Activated T-cell treated with anti-CD3 and anti-CD28 coated beads, Interleukin-2, amount 50 U/mL, for 72 hours (primary cell): ENCODE measurements at places on chromosomes 7 and 10. TPM values are rescaled to one million over a fixed set of nuclear protein-coding genes. Genes with fewer than 3 reads are reported as not detected.

Gene CTTNBP2
- not detected for total RNA-seq

Gene AKR1C3
- 0.44 TPM for total RNA-seq

Gene XRCC2
- 16.6 TPM for total RNA-seq

Gene CEP55
- 55.8 TPM for total RNA-seq

Gene POT1
- 39.5 TPM for total RNA-seq

Gene MSRB2
- total RNA-seq = 15.0 TPM

Gene WEE2
- total RNA-seq = not detected

Gene AUTS2
- total RNA-seq = 7.9 TPM

Gene TUBAL3
- total RNA-seq = not detected

Gene HKDC1
- 0.62 TPM for total RNA-seq

Gene SUGCT
- total RNA-seq = 1.5 TPM

Gene RAB19
- 13.7 TPM for total RNA-seq

Gene RAMP3
- total RNA-seq = 0.50 TPM
